Fibroblast of villous mesenchyme (primary cell): ENCODE measurements at places on chromosomes 4 and X.
A peak's percentile ranks its signal among the peaks of the same experiment; 100 is the strongest.

DNA sequence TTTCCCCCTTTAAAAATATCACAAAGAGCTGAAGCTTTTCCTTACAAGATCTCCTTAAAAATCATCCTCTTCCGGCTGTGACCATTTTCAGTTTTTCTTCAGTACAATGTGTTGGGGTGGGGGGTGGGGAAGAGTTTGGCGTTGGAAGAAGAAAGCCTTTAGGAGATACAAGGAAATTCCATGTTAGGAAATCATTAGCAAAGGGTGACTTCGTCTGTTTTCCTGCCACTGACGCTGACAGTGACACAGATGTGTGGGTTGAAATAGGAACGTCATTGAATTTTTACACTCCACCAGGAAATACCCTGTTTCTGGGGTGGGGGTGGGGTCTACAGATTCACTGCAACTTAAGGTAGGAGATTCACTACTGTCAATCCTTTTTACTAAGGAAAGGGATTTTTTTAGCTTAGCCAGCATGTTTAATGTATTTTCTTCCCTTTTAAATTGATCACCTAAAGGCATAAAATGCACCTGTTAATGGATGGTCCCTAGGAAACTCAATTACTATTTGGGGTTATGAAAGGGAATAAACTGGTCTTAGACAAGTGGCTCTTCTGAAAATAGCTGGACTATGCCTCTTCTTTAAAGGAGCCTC is 3.9 kb downstream of the MAMLD1 start:
- peak; percentile 64 for DNase-seq

DNA sequence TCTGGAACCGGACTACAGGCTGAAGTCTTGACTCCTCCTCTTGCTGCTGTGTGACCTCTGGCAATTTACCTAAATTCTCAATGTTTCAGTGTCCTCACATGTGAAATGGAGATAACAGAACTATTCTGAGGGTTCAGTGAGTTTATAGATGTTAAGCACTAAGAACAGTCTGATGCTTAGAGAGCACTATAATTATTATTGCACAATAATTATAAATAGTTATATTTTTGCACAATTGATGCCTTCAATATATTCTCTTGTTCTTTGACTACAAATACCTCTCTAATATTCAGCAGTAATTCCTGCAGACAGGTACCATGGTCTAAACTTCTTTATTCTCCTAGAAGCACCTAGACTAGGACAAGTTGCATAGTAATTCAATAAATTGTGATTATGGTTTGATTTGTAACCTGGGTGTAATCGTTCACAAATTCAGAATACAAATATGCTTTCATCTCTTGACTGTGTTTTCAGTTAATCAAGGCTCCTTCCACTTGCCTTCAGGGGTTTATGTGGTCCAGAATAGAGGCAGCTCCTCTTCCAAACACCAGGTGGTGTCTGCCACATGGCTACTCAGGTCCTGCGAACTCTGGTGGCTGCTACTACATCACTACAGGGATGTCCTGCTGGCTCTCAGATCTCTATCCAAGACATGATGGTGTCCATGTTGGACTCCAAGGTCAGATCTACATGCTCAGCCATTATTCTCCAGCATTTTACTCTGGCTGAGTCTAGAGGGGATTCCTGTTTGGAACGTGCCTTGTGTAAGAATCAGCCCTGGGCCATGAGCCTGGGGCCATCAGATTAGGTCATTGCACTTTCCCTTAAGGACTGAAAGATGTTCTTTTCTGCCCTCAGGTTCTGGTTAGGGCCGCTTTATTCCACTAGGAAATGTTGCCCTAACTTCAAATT is 103.4 kb downstream of the QRFPR start:
- no peak for DNase-seq

DNA sequence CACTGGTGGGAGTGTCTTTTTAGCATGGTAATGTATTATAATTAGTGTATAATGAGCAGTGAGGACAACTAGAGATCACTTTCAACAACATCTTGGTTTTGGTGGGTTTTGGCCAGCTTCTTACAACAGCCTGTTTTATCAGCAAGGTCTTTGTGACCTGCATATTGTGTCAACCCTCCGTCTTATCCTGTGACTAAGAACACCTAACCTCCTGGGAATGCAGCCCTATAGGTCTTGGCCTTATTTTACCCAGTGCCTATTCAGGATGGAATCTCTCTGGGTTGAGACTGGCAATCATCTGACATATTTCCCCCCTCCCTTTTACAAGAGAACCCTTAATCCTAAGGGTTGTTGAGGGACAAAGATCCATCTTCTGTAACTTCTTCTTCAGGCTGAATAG is 21.9 kb upstream of the ADH4 start:
- DNase-seq = no peak

DNA sequence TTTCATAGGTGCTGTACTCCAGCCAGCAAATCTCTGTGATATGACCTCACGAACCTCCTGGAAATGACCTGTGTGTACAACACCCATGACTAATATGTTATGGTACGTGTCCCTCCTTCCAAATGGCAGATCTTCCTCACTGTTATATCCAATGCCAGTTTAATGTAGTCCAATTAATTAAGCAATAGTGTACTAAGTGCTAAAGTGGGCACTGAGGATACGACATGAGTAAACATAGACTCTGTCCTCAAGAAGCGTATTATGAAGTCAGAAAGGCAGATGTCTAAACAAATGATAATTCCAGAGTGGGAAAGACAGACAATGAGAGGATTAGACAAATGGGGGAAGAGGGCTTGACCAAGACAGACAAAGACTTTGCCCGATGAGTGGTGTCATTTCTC is 33.9 kb downstream of the GPRIN3 start:
- no peak for DNase-seq

- DNase-seq = peak; percentile 3
These were observed 255.8 kb downstream of the OPHN1 start for GRCh38 chrX:68177542-68177941.

DNA sequence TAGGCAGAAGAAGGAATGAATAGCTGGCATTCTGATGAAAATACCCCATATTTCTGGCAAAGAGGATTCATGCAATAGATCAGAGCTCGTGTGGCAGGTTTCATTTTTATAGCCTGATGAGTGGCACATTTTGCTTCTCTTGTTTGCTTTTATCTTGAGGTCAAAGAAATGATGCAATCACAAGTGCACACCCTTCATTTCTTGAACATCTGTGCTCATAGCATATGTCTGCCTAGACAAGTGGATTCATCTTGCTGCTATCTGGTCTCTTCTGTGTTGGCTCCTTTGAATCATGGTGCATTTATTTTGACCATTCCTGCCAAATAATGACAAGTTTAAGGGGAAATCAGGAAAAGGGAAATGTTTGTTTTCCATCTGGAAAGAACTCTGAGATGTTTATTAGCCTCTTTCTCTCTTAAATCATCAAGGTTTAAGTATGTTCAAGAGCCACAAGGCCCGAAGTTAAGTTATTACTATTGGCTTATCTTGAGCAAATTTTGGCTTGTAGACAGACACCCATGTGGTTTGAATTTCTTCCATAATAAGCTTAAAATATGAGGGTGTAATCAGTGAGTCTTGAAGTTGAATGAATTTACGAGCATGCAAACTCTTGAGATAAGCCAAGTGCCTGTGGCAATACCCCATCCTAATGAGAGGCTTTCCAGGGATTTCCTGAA is 59.3 kb upstream of the HS3ST1 start:
- DNase-seq = peak; percentile 86

GRCh38 chr4:13922873-13923645 is 295.5 kb upstream of the BOD1L1 start:
- no peak for DNase-seq

DNA sequence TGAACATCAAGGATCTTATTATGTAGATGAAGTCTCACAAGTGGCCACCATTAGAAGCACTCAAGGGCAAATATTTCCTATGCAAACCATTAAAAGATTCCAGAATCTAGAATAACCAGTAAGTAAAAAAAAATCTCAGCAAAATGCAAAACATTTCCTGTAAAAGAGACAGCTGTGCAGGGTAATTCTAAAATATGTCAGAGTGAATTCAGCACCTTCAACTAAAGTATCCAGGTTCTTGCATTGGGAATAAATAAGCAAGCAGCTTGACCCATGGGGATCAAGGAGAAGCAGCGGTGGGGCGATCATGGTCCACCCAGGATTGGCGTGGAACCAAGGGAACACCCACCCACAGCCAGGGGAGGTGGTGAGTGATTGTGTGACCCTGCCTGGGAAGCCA is 2188.9 kb downstream of the PCDH7 start:
- no peak for DNase-seq

- DNase-seq = peak; percentile 6
These were observed 52.3 kb upstream of the PDLIM3 start for GRCh38 chr4:185587427-185588161.

- peak; percentile 71 for DNase-seq
These were observed 143.5 kb upstream of the GALNT7 start for GRCh38 chr4:173025131-173025530.

DNA sequence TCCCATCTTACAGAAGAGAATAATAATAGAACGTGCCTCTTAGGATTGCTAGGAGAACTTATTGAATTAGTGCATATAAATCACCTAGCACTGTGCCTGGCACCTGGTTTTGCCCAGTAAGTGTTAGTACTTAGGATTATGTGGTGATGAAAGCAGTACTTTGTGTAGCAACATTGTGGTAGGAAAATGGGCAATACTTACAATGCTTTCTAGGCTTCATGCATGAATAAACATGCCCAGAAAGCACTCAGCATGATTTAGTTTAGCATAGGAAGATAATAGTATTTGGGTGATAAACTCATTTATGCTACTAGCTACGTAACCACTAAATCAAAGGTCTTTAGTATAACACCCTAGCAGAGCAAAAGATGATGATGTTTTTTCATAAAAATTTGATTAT is 105.6 kb downstream of the NEUROG2 start:
- DNase-seq = no peak

DNA sequence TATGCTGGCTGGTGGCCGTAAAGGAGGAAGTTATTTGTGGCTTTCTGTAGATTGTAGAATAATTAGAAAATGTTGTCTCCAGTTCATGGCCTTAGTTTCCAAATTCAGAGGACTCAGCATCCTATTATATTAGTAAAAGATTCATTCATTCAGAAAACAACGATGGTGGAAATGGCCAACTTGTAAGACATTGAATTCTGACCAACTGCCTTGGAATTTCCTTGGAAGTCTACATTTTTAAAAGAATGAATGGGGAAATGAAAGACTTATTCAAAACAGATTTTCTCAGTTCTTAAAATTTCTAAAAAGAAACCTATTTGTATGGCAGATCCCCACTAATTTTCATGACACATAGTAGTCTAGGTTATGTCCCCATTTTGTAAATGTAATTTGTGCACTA is 561.5 kb downstream of the ANKRD50 start:
- no peak for DNase-seq

GRCh38 chr4:98939892-98940298 is 11.0 kb upstream of the EIF4E start:
- DNase-seq = peak; percentile 79

GRCh38 chrX:106726485-106727437 is at the start of gene RNF128:
RNF128 (plus strand) TSS chrX:106726701; CDS start chrX:106726914, 213 bp downstream.
- DNase-seq = no peak

GRCh38 chrX:15500497-15500966 is at the start of gene BMX:
BMX (plus strand) TSS chrX:15500807; CDS start chrX:15508354, 7,547 bp downstream.
- DNase-seq = no peak

GRCh38 chr4:2807571-2807970 is 14.7 kb downstream of the SH3BP2 start:
- no peak for DNase-seq
